ENCODE measurements at places on chromosomes 2 and 18.

DNA sequence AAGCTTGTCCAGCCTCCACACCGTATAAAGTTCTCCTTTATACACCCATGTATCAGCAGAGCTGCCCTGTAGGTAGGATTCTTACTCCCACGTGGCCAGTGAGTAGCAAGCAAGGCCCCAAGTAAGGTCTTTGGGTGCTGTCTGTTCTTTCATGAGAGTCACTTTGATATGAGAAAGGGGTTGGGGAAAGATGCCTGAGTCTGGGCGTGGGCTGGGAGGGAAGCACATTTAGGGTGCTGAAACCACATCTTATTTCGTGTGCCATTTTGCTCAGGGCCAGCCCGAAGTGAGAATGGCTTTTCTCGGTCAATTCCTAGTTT lies 436 bp upstream of the ITPRIPL1 start:
- DNase-seq = no peak

GRCh38 chr2:6449343-6449742 lies 416.4 kb downstream of the CMPK2 start:
- DNase-seq = no peak

DNA sequence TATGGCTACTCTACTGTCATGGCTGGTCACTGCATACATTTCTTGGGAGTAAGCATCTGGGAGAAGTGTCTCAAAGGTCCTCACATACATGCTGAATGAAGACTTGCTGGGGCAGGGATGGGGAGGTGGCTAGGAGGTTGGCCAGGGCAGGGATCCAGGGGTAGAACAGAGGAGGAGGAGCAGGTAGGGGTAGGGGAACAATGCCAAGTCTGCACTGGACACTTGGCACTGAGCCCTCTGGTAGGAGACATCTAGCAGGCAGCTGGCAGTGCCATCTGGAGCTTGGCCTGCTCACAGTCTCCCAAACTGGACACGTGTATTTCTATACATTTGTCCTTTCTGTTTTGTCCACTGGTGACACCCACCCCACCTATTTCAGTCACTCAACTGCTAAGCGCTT lies 62.7 kb upstream of the REV1 start:
- DNase-seq = no peak

DNA sequence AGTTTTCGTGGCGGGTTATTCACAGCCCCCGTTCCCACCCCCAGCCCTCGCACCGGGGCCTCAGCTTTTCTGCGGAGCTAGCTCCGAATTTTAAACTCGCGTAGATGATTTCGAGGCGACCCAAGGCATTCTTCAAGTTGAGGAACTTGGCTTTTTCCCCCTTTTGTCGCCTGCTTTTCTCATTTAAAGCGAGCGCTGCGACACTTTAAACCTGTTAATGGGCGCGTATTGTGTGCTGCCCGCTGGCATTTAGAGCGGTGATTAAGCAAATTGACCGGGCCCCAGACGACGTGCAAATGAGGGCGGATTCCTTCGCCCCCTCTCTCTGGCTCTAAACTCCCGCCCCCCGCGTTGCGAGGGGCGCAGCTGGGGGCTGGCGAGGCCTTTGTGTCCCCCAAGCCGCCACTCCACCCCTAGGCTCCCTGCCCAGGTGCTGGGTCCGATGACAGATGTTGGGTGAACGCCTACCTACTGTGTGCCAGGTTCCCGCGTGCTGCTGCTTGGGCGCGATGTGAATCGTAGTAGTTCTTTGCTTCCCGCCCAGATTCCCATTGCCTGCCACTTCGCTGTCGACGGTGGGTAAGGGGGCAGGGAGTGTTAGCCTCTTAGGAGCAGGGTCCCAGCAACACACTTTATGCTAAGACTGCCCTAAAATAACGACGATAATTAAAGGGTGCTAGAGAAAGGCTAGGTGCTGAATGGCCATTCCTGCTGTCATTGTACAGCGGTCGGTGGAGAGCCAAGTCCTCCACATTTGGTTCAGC lies 1.9 kb downstream of the TCF7L1 start:
- DNase-seq = no peak

GRCh38 chr18:55869556-55870501 lies 281.8 kb upstream of the TCF4 start:
- no peak for DNase-seq

GRCh38 chr18:2417861-2418610 lies 153.3 kb downstream of the METTL4 start:
- DNase-seq = no peak

DNA sequence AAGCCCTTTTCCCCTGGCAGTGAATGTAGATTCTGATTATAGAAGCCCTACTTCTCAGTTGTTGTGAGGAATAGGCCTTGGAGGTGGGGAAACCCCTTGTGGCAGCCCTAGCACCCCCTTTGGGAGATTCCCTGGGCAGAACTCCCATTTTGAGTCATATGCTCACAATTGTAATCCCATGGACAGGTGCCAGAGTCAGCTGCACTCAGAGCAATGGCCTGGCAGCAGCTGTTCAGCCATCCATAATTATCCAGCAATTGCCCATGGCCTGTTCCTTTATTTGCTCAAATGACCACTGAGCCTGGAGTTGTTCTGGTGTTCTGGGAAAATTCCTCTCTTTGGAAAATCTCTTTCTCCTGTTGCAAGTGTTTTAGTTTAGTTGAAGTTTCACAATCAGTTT lies 71.7 kb downstream of the PTRHD1 start:
- peak; percentile 67 for DNase-seq

DNA sequence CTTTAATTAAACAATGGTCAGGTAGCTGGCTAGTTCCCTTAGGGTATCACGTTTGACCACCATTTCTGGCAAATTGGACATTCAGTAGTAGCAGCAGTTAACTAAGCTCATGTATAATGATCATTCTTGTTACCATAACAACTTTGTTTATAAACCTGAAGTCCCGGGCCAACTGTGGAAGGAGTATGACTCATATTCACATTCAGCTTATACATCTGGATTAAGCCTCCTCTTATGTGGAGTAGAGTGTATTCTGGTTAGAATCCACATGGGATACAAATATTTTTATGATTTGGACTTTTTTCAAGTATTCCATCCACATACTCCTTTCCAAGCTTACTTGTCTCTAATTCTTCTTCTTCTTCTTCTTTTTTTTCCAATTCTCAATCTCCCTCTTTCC lies 70.3 kb upstream of the ZSWIM2 start:
- DNase-seq = no peak

DNA sequence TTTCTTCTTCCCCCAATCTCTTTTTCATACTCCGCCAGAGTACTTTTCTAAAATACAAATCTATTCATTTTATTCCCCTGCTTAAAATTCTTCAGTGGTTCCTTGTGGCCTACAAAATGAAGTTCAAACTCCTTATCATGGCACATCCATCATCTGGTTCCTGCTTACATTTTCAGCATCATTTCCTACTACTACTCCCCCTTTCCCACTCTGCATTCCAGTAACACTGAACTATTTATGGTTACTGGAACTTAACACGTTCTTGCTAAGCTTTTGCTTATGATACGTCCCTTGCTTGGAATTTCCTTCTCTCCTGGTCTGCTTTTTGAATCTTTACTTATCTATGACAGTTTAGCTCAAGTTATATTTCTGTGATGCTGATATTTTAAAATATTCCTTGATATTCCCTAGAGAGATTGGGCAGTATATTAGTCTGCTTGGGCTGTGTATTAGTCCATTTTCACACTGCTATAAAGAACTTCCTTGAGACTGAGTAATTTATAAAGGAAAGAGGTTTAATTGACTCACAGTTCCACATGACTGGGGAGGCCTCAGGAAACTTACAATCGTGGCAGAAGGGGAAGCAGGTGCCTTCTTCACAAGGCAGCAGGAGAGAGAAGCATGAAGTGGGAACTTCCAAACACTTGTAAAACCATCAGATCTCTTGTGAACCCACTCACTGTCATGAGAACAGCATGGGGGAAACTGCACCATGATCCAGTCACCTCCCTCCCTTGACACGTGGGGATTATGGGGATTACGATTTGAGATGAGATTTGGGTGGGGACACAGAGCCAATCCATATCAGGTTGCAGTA lies 53.2 kb downstream of the BMPR2 start:
- no peak for DNase-seq

DNA sequence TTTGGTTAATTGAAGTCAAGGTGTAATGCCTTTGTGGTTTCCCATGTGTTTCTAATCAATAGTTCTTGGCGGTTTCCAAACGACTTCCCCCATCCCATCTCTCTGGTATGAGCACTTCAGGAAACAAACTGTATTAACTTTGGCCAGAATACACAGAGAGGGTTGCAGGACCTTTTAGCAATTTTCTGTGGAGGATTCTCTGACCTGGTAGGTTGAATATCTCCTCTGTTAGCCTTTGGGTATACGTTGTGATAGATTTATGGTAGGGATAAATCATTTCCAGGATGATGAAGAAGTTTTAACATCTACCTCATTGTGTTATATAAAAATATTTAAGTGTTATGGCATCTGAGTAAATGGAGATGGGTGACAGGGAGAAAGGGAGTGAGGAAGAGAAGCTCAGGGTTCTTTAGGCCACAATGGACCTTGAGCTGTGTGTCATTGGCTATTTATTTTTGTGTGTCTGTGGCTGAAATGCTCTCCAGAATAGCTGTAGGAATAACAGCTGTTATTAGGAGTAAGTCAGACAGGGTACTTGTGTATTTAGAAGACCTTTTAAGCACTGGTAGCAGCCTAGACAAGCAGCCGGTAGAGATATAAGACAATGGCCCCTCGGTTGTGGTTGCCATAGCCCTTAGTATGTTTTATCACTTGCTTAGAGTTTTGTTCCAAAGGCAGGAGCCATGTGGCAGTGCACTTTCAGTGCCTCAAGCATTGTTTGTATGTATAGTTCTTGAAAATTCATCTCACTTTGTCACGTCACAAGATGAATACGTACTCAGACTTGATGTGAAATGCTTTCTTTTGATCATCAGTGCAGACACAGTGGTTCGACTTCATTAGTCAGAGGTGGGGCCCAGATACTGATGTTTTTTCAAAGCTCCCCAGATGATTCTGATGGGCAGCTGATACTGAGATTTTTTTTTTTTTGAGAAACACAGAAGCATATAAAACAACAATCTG lies 91.1 kb downstream of the FMNL2 start:
- DNase-seq = no peak

GRCh38 chr2:72937356-72937669 lies 20.0 kb downstream of the EMX1 start:
- no peak for DNase-seq

DNA sequence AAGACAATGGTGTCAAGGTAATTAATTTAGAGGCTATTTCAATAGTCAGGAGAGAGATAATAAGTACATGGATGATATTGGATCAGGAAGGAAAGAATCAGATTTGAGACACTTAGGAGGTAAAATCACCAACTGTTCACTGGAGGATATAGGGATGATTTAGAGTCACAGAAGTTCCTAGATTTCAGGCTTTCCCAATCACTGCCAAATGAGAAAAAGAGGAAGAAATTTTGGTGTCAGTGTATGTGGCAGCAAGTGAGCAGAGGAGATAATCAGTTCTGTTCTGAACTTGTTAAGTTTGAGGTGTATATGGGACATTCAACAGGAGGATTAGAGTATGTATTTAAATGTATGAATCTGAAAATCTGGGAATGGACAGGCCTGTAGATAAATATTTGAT lies 640.4 kb downstream of the NR4A2 start:
- DNase-seq = no peak

- no peak for DNase-seq
Measured at GRCh38 chr2:126085011-126085795, 570.8 kb upstream of the GYPC start.

DNA sequence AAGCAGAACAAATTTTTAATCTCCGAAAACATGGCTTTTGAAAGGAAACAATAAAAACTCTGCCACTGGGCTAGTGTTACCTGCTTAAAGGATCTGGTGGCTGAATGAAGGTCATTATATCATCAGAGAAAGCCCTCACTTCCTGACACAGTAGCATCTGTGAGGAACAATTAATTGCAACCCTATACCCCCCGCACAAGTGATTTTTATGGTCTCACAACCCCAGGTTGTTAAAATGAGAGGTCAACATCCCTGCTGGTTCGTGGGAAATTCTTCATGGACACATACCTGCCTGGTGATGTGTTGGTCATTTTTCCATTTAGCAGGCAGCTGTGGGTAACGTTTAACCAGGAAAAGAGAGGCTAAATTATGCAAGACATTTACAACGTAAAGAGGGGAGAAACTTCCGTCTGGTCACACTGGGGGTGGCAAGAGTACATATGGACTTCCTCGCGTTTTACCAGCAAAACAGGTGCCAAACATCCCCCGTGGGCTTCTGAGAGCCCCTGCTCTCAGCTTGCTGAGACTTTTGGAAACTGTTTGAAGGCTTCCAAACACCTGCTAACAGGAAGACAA lies 29.2 kb downstream of the NIFK start:
- no peak for DNase-seq

DNA sequence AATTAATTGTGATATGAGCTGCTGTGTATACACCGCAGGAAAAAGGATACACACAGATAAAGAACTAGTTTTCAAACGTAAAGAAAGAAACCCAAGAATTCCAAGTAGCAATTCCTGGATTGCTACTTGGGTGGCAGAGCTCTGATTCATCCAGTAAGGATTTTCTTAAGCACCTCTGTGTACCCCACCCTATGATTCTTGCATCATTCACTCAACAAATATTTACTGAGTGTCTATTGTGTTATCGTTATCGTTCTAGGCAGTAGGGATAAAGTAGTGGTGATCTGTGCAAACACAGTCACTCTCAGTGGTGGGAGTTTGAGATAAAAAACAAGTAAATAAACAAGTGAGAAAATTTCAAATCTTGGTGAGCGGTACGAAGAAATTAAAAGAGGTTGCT lies 4.9 kb upstream of the TMEM200C start:
- DNase-seq = no peak

Measured in NCI-H2081 treated with DMSO at 0.1 percent for 48 hours (cell line).